Islet precursor cell (in vitro differentiated cells): ENCODE measurements at places on chromosomes 4 and X.

GRCh38 chr4:128582427-128582870, 227.1 kb upstream of the JADE1 start:
- no peak for DNase-seq

GRCh38 chr4:123632693-123633030, 236.1 kb downstream of the SPRY1 start:
- DNase-seq, result no peak

GRCh38 chrX:129496625-129497024, 26.7 kb downstream of the SMARCA1 start:
- no peak for DNase-seq

GRCh38 chr4:41144812-41145211, 69.5 kb downstream of the APBB2 start:
- peak; percentile 96 for DNase-seq

DNA sequence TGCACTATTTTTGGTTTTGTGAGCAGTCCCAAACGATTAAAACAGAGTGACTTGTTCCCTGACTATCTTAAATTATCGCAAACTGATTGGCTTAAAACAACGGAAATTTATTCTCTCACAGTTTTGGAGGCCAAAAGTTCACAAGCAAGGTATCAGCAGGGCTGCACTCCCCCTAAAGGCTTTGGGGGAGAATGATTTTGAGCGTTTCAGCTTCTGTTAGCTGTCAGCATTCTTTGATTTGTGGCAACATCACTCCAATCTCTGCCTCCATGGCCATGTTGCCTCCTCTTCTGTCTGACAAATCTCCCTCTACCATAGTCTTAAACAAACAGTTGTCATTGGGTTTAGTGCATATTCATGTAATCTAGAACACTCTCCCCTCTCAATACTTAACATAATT, 459.6 kb upstream of the ATOH1 start:
- no peak for DNase-seq

DNA sequence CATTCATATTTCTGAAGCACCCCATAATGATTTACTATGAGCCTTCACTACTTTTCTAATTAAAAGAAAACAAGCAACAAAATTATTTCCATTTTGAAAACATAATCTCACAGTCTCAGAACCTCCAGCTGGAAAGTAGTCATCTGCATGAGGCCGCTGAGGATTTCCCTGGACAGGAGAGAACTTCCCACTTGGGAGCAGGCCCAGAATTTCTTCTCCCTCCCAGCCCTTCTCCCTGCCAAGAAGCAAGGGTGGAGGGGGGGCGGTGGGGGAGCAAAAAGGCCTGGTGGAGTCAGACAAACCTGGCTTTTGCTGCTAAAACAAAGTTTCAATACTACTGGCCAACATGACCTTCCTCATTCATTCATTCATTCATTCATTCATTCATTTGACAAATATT, 167.3 kb downstream of the PJA1 start:
- DNase-seq, result no peak

DNA sequence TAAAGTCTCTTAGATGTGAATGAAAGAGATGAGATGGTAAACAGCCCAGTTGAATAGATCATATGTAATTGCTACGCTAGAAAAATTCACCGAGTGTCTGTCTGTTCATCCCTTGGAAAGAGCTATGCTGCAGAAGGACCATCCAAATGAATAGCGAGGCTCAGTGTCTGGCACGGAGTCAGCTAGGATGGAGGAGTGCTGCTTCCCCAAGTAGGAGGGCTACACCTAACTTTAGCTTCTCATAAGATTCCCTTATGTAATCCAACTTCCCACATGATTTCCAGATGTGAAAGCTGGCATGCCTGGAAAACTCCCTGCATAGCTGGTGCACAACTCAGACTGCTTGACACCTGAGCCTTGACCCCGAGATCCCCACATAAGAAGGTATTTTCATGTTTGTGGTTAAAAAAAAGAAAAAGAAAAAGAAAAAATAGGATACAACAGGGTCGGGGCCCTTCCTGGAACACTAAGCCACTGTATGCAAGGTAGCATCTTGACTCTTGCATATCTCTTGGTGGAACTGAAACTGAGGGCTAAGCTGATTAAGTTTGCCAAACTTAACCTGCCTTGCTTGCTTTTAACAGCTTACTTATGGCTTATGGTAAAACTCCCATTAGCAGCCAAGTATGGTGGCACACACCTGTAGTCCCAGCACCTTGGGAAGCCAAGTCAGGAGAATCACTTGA, 82.3 kb downstream of the FREM3 start:
- no peak for DNase-seq

- DNase-seq, result no peak
Measured at GRCh38 chr4:173130687-173131086, 37.9 kb upstream of the GALNT7 start.

DNA sequence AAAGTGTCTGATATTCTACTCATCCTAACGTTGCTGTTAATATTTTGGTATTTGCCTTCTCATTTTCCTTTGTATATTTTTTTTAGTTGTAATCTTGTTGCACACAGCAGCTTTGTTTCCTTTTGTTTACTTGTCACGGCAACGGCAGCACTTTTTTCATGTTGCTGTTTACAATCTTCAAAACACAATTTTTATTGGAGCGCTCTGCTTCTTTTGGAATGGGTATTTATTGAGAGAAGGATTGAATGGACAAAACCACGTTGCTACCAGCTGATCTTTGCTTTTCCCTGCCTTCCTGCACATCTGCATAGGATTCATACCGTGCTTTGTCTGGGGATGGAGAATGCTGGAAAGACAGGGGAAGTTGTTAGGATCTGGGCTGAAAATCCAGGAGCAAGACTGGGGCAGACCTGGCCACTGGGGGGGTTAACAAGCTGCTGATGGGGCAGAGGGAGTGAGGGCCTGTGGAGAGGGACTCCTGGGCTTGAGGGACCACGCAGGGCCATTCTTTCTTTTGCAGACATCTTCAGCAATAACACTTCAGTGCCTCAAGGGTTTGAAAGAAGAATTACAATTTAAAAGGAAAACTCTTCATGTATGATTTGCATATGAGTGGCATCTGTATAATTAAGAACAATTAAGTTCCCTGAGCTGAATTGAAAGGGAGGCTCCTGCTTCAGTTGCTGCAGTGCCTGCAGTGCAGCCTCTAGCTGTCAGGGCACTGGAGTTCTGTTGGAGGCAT, 69.8 kb downstream of the TMEM131L start:
- DNase-seq, result no peak

GRCh38 chr4:54169176-54169575, 59.9 kb upstream of the PDGFRA start:
- DNase-seq, result no peak

- DNase-seq, result no peak
Measured at GRCh38 chr4:26731351-26732035, 129.1 kb upstream of the STIM2 start.

DNA sequence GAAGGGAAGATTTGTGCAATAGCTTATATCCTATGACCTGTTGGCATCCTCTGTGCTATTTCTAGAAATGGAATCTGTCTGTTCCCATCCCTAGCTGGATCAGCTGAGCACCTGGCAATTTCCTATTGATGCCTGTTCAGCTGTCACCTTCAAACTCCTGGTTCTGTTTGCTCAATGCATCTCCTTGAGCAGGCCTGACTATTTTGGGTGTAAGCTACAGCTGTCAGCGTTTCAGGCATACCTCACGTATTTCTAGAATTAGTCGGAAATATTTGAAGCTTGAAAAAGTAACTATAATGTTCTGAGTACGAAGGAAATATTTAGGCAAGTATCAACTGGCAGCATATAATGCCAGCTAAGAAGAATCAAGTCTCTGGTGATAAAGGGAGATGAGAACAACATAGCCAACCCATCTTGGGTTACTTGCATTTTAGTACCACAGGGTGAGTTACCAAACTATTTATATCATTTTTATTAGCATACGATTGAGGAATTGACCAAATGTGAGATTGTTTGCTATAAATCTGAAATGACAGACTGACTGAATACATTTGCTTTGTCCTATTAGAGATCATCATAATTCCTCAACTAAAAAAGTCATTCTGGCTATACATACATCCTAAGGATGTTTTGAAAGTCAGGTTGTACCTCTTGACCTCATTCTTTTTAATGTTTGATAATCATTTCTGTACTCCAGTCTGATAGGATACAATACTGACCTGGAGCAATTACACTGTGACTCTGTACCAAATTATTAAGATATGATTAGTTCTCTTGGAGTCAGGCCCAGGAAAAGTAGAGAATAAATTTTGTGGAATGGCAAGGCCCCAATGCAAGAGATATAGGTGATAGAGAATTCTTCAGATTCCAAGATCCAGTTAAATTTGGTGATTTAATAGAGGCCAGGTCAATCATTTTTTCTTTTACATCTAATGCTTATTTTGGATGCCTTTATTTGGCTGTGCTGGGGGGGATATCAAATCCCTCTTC, 36.4 kb upstream of the PLAC1 start:
- no peak for DNase-seq

- no peak for DNase-seq
Measured at GRCh38 chr4:102522031-102522440, 20.9 kb downstream of the NFKB1 start.

- DNase-seq, result no peak
Measured at GRCh38 chrX:64427787-64428186, 32.5 kb upstream of the MTMR8 start.

DNA sequence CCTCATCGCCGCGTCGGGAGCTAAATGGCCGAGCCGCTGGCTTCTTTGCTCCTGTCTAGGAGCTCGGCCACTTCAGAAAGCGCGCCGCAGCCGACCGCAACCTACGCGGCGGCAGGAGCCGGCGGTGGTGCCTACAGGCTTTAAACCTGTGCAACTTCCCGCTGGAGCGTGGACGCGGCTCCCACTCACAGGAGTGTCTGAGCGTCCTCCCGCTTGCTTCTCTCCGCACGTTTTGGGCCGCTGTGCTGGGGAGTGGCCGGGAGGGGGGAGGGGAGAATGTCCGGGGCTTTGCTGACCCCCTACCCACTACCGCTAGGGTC, 1.0 kb downstream of the NHSL2 start:
- DNase-seq, result no peak
